ENCODE measurements at places on chromosomes 3 and 15. TPM values are rescaled to one million over a fixed set of nuclear protein-coding genes. Genes with fewer than 3 reads are reported as not detected.

GHSR gene
- polyA plus RNA-seq = not detected

DNA sequence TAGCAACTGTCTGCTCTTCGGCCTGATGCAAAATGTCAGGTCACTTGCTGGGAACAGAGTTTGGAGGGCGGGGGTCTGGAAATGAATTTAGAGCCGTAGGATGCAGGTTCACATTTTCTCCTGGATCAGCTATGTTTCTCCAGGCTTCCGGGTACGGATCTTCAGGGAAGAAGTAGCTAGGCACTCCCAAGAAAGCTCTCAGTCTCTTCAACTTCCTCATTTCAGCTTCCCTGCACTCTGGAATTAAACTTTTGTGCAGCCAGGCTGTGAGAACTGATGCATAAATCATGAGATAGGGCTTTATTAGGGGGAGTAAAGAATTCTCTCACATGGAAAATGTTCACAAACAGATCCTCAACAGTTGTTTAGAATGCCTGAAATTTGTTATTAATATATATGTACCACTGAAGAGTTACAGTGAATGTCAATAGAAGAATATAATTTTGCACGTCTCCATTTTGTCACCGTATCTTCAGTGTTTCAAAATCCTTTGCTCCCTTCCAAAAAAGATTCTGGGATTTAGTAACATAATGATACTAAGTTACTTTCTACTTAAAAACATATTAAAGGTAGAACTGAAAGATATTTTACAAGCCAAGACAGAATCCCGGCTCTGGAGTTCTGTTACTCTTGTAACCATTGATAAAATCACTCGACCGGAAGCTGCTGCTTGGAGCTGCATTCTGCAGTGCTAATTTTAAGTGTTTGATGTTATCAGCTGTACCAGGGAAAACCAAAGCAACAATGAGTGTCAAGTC is 178.5 kb upstream of the P2RY1 start:
- DNase-seq = peak; percentile 24

GRCh38 chr3:180492047-180492446 is 109.9 kb upstream of the TTC14 start:
- DNase-seq = no peak

POMGNT2 gene
- polyA plus RNA-seq = 27.7 TPM

PRICKLE2 gene
- 8.3 TPM for polyA plus RNA-seq

GRCh38 chr3:140553591-140553990 is 124.3 kb upstream of the TRIM42 start:
- DNase-seq = no peak

CCDC39 gene
- polyA plus RNA-seq = 1.4 TPM

SNX33 gene
- 19.3 TPM for polyA plus RNA-seq

GRCh38 chr3:21718161-21718765 is 32.7 kb downstream of the ZNF385D start:
- no peak for DNase-seq

DNA sequence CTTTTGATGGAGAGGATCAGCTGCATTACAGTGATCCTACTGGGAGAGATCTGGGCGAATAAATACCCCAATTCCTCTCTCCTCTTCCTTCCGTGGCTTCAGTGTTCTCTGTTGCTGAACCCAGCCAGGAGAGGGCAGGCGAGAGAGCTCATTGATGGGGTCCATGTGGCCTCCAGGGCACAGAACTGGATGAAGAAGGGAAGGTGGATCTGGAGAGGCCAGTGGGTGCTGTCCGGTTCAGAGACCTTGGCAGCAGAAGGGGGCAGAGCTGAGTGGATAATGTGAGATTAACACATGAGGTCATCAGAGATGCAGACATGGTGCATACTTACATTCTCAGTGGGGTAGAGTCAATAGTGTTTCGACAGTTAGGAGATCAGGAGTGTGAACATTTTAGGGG is 193.6 kb downstream of the CLSTN2 start:
- no peak for DNase-seq

NR1I2 gene
- 1.9 TPM for polyA plus RNA-seq

DZIP1L gene
- polyA plus RNA-seq = 7.9 TPM

DNA sequence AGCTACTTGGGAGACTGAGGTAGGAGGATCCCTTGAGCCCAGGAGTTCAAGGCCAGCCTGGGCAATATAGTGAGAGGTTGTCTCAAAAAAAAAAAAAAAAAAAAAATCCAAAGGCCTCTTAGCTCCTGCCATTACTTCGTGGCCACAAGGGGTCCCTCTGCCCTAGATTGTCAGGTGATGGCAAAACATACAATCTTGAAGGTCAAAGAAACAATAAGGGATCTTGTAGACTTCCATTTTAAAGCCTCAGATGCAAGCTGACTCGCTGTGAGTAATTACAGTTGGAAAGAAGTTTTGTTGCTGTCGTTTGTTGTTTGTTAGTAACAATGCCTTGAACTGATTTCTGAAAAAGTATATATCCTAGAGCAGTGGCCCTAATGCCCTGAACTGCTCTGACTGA is 55.9 kb upstream of the PLCL2 start:
- DNase-seq = no peak

- DNase-seq = no peak
These were observed 521.4 kb downstream of the ZNF385D start for GRCh38 chr3:21229426-21230135.

FBXO40 gene
- 2.0 TPM for polyA plus RNA-seq

DNA sequence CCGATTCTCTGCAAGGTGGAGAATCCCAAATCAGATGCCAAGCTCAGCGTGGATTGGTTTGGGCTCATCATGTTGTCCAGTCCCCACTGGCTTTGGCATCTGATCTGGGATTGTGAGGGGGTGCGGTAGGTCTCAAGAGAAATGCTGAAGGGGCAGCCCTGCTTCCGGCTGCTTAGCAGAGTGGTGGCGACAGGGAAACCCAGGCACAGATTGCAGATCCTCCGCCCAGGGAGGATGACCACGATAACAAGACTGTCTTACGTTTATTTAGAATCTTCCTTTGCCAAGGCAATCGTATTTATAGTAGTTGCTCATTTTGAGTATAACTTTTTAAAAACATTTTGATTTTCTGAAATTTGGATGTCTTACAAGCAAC is 61.1 kb downstream of the SLC12A8 start:
- no peak for DNase-seq

GRCh38 chr3:178749471-178749870 is 213.2 kb downstream of the KCNMB2 start:
- DNase-seq = no peak

STT3B gene
- polyA plus RNA-seq = 103 TPM

- no peak for DNase-seq
These were observed 108.9 kb downstream of the ATG7 start for GRCh38 chr3:11381141-11381540.

DNA sequence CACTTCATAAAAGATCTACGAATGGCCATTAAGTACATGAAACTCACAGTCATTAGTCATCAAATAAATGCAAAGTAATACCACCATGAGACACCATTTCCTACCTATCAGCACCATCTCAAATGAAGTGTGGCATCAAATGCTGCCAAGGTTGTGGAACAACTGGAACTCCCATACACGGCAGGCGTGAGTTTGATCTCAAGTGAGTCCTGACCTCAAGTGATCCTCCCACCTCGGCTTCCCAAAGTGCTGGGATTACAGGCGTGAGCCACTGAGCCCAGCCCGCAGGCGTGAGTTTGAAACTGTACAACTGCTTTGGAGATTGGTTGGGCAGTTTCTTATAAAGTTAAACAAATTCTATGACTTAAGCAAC is 28.8 kb upstream of the HDAC11 start:
- no peak for DNase-seq

GADL1 gene
- 16.3 TPM for polyA plus RNA-seq

DNA sequence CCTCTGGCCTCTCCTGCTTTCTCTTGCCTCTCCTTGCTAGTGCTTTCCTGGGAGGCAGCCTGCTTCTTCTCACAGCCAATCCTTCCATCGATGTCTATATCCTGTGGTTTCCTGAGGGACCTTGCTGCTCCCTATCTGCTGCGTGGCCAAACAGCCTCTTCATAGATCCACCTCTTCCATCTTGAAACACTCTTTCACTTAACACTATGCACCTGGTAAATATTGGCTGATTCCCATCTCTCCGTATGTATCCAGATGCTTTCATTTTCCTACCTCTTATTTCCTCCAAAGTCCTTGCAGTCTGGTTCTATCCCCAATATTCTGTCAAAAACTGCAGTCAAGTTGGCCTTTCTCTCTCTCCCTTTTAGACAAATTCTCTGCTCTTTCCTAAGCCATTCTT is 205.2 kb upstream of the CFAP20DC start:
- DNase-seq = peak; percentile 71

DNA sequence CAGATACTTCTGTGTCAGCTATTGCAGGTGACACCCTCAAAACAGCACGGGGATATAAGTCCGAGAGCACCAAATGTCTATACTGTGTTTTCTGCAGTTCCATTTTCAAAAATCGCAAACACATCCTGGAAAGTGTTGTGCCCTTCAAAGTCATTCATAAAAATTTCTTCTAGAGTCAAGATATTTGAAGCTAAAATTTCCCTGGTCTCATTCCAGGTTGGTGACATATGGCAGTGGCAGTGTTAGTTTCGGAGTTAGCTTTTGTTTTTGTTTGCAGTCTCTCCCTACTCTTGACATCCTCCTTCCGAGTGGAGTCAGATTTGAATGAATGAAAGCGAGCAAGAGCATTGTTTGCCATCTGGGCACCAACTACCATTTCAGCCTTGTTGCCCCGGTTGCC is 3.2 kb upstream of the FSIP1 start:
- DNase-seq = no peak

DNA sequence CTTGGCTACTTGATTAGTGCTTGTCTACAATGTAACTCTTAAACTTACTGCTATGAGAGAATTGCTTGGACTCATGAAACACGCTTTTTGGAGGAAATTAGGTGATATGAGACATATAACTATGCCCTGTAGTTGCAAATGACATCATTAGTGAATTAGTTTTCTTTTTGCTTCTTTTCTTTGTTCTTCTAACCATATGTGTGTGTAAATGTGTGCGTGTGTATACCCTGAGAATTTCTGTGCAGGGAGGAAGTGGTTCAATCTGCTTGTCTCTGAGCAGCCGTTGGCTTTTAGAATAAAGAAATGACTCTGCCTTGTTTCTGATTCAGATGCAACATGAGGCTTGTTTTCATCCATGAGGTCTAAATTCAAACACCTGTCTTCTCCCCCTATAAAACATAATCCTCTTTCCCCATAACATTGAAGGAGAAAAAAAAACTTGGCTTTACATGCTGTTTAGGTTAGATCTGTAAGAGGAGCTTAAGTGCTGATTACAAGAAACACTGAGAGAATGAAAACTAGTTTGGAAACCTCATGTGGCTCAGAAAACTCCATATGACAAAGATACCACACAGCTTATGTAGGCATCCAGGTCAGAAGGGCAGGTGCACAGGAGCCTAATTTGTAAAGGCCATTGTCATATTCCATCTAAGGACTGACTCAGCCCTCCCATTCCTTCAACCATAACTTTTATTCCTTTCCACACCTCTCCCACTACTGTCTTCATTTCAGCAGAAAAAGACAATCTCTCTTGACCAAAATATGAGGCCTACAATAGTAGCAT is 30.5 kb upstream of the BLM start:
- no peak for DNase-seq

DNA sequence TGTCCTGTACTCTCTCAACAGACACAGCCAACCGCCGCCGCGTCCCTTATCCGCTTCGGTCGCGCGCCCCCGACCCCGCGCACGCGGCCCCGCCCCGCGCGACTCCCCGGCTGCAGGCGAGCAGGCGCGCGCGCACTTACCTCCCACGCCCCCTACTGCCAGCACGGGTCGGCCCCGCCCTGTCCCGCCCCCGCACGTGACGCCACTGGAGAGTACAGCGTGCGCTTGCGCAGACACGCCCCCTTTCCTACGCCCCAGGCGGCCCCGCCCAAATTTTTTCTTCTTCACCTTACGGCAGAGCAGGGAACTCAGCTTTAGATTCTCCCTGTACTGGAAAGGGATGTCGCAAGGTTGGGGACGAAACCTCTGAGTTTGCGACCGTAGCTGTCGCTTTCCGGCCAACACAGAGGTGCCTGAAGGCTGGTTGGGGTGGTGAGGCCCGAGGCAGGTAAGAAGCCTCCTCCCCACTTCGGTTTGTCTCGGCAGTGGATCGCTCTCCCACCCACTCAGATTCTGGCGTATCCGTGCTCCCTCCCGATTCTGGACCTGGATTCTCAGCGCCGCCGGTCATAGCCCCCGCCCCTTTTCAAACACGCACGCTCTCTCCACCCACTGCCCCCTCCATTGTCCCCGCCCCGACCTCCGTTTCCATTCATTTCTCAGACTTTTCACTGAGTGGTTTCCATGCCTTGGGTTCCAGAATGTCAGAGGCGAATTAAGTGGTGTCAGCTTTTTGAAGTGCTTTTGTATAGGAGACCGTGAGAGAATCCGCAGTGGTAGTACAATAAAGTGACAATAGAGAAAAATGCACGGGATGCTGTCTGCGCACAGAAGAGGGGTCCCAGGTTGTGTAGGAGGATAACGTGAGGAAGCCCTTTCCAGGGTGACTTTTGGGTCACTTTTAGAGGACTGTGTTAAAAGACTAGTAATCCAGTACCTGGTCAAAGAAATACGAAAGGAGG is at the start of the genes MYO9A and SENP8:
Gene MYO9A (minus strand): TSS at position 134 of the 962 bp plus-strand sequence. CDS start 71,587 bp downstream, outside the sequence.
Gene SENP8 (plus strand): TSS at position 387 of the 962 bp plus-strand sequence. CDS start 21,221 bp downstream, outside the sequence.
- peak; percentile 99 for DNase-seq

DNA sequence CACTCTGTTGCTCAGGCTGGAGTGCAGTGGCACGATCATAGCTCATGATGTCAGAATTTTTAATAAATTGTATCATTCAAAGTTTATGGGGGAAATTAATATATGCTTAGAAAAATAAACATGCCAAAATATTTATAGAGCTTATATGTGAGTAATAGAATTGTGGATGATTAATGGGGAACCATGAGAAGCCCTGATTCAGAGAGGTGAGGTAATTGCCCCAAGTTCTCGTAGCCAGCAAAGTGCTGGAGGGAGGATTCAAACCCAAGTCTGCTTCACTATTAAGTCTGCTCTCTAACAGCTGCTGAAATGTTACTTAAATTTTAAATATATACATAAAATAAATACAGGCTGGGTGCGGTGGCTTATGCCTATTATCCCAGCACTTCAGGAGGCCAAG is 26.2 kb upstream of the IGF2BP2 start:
- no peak for DNase-seq

DNA sequence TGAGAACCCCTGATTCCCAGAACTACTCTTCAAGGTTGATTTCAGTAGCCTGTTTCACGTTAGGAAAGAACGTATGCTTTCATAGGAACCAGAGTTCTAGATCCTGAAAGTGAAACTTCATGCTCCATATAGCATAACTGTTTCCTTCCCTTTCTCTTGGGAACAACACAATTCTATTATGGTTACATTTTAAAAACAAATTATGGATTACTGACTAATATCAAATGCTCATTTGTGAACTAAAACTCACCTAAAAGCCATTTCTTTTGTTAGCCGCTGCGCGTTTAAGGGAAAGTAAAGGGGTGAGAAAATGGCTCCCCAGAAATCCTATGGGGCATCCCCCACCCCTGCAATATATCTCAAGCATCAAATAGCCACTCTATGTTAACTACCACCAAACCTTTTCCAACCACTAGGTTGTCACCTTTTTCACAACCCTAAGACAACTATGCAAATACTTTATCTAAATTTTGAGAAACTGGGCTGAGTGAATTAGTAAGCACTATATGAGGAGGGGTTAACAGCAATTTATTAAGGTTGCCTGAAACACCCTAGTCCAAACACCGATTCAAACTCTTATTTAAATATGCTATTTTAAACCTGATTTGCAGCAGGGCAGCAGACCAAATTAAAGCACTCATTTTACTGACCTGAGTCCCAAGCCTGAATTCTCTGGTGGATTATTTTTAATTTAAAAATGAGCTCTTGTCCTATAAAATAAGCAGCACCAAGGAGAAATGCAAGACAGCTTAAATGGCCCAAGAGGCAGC is 2.4 kb downstream of the SIAH2 start:
- peak; percentile 37 for DNase-seq

FAM227B gene
- polyA plus RNA-seq = 8.2 TPM

CPEB1 gene
- polyA plus RNA-seq = 0.38 TPM

Data from muscle of leg (tissue), 16 donors.